ENCODE measurements at places on chromosomes 2 and 18.

DNA sequence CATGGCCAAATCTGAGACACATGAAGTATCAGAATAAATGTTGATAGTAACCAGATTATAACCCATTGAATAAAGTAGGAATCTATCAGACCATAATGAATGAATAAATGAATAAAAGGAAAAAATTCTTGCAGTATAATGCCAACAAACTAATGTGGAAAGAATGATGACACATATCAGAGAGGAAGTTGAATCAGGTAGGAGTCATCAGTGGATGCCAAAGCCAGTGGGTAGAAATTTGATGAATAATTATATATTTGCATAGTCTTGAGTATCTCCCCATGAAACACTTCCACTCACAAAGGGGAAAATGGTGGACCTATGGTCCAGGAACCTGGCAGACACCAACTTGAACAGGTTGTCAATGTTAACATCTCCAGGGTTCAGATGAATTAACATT lies 68.6 kb downstream of the GALNT3 start:
- no peak for DNase-seq

DNA sequence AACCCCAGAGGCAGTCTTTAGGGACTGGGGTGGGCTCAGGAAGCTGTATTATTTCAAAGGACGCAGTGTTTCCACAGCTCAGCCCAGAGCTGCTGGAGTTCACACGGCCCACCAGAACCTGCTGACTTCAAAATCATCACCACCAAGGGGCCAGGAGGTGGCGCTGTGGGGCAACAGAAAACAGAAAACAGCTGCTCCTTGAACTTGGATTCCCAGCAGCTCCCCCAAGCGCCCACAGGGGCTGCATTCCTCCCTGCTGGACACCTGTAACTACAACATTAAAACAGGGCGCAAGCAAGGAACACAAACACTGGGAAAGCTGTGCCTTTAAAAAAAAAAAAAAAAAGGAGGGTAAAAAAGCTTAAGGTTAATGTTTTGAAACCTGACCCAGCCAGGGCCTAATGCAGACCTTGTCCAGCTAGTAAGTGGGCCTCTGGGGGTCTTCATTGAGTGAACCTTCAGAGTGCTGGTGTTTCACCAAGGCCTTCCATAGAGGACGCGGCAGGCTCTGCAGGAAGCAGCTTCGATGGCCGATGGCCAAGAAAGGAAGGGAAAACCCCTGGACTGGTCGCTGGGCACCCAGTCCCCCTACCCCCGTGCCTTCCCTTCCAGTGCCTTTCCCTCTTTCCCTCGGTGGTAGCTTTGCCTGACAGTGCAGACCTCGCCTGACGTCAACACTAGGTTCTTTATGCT lies 25.9 kb downstream of the MLPH start:
- DNase-seq = peak; percentile 88

DNA sequence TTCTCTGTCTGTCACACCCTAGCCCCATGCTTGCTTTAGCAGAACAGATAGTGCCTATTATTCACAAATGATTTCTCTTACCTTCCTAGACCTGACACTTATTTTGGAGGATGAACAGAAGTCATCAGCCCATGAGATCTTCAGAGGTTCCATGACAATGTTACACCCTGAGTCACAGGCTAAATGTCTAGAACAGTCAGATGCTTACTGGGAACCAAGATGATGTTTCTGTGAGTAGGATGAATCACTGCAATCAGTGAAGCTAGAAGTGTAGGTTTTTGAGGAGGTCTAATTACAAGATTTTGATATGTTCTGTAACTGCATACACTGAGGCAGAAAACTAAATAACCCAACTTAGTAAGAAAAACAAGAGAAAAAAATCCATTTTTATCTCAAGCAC lies 123.0 kb upstream of the THUMPD2 start:
- DNase-seq = no peak

- no peak for DNase-seq
Measured at GRCh38 chr18:42105394-42105793, 150.4 kb downstream of the PIK3C3 start.

- DNase-seq = no peak
Measured at GRCh38 chr2:127024769-127025358, 82.1 kb downstream of the BIN1 start.

GRCh38 chr2:120630031-120630701 lies 105.5 kb upstream of the GLI2 start:
- DNase-seq = no peak

GRCh38 chr18:21928925-21929324 lies 188.3 kb downstream of the MIB1 start:
- DNase-seq = no peak

GRCh38 chr2:225458431-225459117 lies 59.1 kb downstream of the NYAP2 start:
- no peak for DNase-seq

- no peak for DNase-seq
Measured at GRCh38 chr2:202376460-202377206, 506 bp downstream of the BMPR2 start.

GRCh38 chr2:238720232-238720672 lies 127.6 kb upstream of the TWIST2 start:
- peak; percentile 45 for DNase-seq

- no peak for DNase-seq
Measured at GRCh38 chr2:130263606-130264005, 65.4 kb upstream of the TUBA3E start.

GRCh38 chr2:239625971-239626734 lies 225.3 kb upstream of the HDAC4 start:
- DNase-seq = no peak

DNA sequence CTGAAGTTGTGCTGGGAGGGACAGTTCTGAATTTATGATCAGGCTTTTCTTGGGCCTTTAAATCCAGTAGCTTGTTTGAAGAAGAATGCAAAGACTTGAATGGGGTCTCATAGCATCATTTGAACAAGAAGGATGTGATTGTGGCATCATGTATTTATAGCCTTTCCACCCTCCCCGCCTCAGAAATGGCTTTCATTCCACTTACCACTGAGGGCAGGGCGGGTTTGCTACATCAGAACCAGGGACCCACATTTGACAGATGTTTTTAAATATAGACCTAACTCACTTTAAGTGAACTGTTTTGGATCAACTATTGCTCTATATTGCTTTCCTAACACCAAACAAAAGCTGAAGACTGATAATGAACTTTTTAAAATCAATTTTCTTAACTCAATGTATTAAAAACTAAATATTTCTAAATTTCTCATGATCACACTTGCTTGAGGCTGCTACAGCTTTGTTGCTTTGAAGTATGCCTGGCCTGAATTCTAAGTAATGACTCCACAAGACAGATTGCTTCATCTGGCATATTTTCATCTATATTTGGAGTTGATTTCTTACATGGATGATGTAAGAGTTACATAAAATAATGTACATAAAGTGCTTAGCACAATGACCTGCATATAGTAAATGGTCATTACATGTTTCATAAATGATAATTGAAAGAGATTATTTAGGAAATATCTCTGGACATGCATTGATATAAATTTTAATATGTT lies 1552.9 kb upstream of the SLC39A10 start:
- DNase-seq = no peak

DNA sequence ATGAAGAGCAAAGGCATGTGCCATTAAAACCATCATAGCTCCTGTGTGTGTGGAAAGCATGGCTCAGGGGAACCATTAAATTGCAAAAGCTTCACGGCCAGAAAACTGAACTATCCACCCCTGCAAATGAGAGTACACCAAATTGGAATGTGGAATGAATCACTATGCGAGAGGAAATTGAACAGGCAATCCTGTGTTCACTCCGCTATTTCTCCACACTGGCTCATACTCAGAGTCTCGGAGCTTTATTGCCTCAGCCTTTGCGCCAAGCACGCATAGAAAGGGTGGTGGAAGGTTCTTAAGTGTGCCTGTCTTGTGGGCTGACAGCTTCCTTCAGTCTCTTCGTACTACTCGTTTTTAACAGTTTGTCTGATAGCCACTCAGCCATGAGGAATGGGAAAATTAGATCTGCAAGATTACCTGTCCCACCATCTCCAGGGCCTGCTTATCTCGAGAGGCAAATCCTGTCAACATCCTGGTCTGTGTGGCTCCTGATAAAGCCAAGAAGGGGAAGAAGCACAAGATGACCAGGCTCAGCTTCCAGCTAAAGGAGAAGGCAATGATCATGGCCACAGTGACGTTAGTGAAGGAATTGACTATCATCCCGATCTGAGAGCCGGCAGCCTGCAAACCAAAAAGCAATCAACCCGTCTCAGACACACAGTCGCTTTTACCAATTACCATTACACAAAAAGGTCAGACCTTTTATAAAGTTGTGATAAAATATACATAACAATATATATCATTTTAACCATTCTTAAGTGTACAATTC lies 34.9 kb downstream of the G6PC2 start:
- no peak for DNase-seq

DNA sequence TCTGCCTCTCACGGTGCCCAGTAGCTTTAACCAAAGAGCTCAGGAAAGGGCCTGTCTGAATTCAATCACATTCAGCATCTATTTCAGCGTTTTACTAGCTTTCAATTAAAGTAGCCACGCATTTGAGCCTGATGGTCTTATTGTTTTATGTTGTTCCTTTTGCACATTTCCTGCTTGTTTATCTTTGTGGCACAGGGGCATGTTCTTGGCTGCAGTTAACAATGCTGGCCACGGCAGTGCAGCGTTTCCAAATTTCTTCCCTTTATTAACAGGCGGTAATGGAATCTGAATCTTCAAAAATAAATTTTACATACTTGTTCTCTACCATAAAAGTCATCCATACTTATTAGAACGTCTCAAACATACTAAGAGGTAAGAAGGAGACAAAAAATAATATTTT lies 46.2 kb downstream of the HPCAL1 start:
- no peak for DNase-seq

- no peak for DNase-seq
Measured at GRCh38 chr18:42231284-42231683, 276.2 kb downstream of the PIK3C3 start.

DNA sequence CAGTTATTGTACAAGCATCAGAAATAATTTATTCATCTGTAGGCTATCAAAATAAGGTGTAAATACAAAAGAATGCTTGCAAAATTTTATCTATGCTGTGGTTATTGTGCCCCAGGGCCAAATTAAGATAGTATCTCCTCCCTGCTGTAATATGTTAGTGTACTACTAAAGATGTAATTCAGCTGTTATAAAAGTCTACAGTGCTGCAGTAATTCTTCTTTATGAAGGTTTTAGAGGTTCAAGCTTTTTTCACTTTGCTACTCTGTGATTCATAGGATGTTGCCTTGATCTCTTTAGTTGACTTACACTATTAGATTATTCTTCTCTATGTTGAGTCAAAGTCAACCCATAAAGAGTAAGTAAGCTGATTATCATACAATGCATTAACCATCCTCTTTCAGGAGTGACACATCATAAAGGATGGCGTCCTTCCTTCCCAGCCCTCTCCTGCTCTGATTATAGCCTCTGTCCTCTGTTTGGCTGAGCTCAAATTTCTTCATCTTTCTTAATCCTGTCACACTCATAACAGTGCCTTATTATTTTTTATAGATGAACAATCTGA lies 29.3 kb upstream of the DYNAP start:
- DNase-seq = no peak

DNA sequence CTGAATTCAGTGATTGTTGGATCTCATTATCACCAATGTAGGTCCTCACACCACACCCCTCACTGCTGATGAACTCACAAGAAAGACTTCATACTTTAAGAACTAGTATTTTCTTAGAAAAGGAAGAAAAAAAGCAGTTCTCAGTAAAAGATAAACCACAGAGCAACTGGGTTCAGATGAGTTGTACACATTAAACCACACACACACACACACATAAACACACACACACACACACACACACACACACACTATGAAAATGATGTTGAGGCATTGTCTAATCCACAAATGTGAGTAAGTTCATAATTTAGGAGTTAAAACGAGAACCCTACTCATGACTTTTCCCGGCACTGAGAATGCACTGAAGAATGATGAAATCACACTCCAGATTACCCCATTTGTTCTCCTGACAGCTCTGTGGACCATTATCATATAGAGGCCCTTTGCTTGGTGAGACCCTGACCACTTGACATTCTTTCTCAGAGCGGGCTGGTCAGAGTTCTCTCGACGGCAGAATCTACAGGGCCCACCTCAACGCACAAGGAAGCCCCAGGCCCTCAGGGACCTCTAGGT lies 106.2 kb downstream of the BCL2 start:
- no peak for DNase-seq

DNA sequence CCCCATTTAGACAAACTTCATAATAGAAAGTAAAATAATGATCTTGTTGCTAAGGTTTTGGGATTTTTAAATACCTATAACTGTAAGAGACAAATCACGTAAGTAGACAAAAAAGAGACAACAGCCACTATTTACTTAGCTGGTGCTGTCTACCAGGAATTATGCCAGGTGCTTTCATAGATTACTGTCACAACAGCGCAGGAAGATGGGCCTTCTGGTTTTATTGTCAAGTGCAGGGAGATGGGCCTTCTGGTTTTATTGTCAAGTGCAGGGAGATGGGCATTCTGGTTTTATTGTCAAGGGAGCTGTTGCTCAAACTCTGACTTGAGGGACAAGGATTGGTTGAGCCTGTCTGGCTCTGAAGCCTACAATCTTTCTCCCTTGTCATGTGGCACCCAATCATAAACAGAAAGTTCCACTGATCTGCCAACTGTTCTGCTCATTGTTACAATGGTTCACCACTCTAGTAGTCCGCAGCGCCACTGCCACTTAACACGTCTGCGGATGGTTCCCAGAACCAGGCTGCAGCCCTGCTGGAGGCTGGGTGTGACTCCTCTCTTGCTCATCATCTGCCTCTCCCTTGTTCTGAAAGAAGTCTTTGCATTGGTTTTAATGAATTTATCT lies 95.0 kb downstream of the RNF144A start:
- DNase-seq = no peak

DNA sequence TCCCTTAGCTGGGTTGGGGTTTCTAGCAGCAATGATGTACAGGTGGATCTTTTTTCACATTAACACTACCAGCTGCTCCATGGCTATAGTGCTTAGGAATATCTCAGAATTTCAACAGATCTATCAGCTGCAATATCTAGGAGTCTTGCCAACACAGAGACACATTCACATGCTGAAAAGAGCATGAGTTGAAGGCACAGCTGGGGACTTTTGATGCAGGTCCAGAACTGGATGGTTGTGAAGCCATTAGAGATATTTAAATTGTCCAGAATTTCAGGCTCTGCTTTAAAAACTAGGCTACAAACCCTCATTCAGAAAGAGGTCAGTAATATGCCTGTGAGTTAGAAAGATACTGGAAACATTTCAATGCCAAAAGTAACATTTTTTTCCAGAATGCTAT lies 122.2 kb upstream of the CCDC195 start:
- DNase-seq = no peak

GRCh38 chr2:40371525-40372282 lies 80.2 kb downstream of the SLC8A1 start:
- DNase-seq = no peak
